LHCN-M2 (cell line): ENCODE measurements at places on chromosomes 5 and 9. TPM values are rescaled to one million over a fixed set of nuclear protein-coding genes. Genes with fewer than 3 reads are reported as not detected.
A peak's percentile ranks its signal among the peaks of the same experiment; 100 is the strongest.

DNA sequence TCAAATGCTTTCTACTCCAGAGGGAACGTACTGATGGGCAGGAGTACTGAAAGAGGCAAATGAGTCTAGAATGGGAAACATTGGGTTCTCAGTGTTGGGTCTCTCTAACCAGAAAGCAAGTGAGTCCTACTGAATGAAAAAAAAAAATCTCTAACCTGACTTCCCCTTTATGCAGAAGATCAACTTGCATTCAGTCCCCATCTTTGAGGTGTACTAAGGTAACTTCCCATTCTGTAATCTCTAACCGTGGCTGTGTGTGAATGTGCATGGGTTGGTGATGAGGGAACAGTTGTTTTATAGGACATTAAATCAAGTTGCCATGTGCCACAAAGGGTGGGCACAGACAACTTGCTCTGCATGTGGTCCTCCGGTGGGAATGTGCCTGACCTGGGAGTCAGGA is 264.6 kb upstream of the CLINT1 start:
- no peak for DNase-seq

The CA9 gene
- total RNA-seq: 2.4 and 3.8 TPM in 2 replicates

DNA sequence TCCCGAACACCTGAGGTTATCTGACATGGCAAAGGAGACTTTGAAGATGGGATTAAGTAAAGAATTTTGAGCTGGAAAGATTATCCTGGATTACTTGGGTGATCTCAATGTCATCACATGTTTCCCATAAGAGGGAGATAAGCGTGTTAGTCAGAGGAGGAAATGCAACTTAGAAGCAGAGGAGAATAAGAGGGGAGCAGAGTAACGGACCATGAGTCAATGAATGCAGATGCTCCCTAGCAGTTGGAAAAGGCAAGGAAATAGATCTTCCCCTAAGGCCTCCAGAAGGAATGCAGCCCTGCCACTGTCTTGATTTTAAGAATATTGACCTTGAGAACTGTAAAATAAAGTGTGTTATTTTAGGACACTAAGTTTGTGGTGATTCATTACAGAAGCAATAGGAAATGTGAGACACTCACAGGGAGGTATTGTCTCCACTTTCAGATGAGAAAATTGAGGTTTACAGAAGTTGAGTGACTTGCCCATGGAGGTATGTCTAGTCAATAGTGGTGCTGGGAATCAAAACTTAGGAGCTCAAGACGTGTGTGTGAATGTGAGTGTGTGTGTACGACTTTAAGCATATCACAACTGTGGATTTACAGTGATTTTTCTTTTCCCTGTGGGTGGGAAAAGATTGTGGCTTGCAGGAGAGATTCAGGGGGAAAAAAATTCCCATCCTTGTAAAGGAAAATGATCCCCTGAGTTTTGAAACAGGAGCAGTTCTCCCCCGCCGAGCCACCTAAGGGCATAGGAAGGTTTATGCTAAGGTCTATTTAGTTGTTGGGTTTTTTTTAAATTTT is 125.3 kb downstream of the TRIM32 start:
- peak; percentile 8 for DNase-seq

DNA sequence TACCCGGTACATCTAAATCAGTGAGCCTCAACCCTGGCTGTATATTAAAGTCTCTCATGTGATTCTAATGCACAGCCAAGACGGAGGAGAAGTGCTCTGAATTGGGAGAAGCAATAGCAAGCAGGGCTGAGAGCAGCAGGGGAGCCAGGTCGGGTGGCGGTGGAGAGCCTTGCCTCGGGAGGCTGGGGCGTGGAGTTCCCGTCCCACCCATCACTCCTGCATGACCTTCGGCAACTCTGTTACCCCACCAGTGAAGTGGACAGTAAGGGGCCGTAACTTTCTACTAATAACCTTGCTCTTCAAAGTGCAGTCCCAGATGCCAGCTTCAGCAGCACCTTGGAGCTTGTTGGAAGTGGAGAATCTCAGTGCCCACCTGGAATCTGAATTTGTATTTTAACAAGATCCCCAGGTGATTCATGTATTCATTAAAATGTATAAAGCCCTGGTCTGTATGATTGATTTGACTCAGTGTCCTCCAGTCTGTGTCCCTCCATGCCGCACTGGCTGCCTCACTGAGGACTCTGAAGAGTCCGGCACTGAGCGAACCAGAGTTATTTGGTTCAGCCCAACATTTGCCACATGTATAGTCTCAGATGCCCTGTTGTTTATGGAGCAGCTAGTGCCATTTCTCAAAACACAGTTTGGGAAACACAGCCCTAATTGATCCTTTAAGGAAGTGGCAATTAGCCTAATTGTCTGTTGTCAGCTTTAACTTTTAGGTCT is 6.5 kb downstream of the ERGIC1 start:
- DNase-seq: no peak

- DNase-seq: no peak
Observed at GRCh38 chr5:121979691-121980090, 17.9 kb downstream of the SRFBP1 start.

- no peak for DNase-seq
Observed at GRCh38 chr5:79561525-79561893, 47.6 kb upstream of the HOMER1 start.

The CSF1R gene
- 0.40 and 1.4 TPM in 2 replicates for total RNA-seq

DNA sequence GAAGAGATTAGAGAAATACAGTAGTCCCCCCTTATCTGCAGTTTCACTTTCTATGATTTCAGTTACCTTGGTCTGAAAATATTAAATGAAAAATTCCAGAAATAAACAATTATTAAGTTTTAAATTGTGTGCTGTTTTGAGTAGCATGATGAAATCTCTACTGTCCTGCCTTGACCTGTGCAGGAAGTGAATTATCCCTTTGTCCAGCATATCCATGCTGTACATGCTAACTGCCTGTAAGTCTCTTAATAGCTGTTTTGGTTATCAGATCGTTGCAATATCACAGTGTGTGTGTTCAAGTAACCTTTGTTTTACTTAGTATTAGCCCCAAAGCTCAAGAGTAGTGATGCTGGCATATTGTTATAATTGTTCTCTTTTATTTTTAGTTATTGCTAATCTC is 11.2 kb upstream of the JAK2 start:
- no peak for DNase-seq

DNA sequence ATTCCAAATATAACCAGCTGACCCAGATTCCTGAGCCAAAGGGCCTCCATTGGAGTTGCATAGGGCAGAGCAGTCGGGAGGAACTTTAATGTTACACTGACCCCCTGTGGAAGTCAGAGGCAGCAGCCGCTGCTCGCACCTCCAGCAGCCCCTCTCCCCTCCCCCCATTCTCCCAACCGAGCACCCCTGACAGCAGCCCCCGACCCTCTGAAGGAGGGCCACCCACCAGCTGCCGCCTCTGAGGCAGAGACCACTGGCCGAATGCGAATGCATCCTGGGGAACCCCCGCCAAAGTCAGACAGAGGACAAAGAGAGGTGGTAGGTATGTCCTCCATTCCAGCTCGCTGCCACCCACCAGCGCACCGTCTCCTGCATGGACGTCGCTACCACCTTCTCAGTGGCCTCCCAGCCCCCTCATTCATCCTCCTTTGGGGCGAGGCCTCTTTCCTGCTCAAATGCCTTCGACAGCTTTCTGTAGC is 231.0 kb downstream of the CDK5RAP2 start:
- DNase-seq: peak; percentile 29

DNA sequence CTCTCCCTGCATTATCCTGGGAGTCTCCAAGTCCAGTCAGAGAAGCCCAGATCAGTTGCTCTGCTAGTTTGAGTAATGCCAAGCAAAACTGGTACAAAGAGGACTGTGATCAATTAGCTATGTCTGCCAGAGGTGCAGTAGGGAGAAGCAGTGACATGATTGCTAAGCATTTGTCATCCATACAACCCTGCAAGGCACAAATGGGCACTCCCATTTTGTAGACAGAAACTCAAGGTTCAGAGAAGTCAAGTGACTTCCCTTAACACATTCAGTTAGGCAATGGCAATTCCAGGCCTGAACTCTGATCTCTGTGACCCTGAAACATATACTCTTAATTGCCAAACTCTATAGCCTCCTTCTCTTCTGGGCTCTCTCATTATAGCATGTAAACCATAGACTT is 34.0 kb downstream of the NDST1 start:
- no peak for DNase-seq

- DNase-seq: no peak
Observed at GRCh38 chr5:135593886-135594285, 15.1 kb upstream of the CXCL14 start.

The GABBR2 gene
- not detected in 2 replicates for total RNA-seq

GRCh38 chr9:135329571-135330306 is 149.8 kb upstream of the PPP1R26 start:
- DNase-seq: no peak

- peak; percentile 70 for DNase-seq
Observed at GRCh38 chr5:72412283-72413055, 92.3 kb downstream of the PTCD2 start.

DNA sequence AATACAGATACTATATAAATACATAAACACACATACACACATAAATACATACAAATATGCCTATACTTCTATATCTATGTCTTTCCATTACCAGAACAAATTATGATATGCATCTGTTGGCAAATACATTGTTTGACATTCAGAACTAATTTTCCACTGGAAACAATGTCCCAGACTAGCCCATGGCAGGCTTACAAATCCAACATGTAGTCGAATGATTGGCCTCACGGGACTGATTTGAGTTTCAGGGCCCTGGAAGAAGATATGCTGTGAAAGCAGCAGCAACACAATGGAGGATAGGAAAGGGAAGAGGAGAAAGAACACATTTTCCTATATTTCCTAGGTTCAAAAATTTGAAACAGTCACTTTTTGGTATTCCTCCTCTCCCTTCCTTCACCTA is 881.1 kb upstream of the DMAC1 start:
- DNase-seq: no peak

The GABRP gene
- total RNA-seq: 0.06 TPM in 1 of 2 replicates, not detected in the other

The SPINK7 gene
- total RNA-seq: not detected in 2 replicates

The APBA1 gene
- 3.1 TPM in 2 replicates for total RNA-seq

The GADD45G gene
- 0.92 TPM in 1 of 2 replicates, not detected in the other for total RNA-seq
